Stimulated activated CD8-positive, alpha-beta memory T cell treated with anti-CD3 and anti-CD28 coated beads, Interleukin-15, amount 100 ng/mL, for 48 hours (primary cell): ENCODE measurements at places on chromosomes 5 and 9.

DNA sequence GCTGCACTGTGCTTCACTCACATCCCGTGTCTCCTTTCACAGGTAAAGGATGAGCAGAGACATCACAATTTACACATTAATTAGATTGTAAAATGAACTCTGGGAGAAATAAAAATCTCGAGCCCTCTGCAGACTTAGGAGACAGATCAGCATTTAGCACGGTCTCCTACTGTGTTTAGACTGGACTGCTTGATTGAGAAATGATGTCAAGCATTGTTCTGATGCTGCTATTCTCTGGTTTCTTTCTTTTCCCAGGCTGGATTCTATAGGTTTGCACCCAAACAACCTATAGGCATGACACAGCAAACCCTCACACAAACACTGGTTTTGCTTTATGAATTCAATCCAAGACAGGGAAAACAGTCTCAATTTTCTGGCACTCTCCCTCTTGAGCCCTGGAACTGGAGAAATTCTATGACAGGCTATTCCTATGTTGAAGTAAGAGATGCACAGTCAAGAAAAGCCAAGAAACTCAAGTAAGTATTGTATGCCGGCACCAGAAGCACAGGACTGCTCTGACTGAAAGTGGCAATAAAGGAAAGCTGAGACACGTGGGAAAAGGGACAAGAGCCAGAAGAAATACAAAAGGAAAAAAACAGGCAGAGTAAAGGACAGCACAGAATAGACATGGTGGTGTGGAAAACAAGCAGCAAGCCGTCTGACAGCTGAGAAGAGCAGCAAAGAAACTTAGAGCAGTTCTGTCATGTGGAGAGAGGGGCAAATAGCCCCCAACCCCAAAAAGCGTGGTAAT lies 24.8 kb upstream of the ERAP2 start:
- no peak for DNase-seq

- no peak for DNase-seq
Measured at GRCh38 chr9:8186560-8186959, 387.0 kb upstream of the DMAC1 start.

DNA sequence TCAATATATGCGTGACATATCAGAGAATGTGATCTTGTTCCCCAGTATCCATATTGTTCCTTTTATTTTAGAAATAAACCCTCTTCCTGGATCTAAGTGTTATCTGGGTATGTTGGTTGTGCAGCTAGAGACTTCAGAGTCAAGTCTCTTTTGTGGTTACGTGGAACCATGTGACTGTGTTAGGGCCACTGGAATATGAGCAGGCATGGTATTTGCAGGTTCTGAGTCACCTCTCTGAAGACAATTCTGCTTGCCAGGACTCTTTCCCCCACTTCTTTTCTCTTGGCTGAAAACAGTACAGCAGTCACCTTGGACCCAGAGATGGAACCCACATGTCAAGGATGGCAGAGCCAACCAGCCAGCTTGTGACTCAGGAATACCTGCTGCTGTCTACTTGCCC lies 59.7 kb downstream of the ATP10B start:
- DNase-seq: no peak

DNA sequence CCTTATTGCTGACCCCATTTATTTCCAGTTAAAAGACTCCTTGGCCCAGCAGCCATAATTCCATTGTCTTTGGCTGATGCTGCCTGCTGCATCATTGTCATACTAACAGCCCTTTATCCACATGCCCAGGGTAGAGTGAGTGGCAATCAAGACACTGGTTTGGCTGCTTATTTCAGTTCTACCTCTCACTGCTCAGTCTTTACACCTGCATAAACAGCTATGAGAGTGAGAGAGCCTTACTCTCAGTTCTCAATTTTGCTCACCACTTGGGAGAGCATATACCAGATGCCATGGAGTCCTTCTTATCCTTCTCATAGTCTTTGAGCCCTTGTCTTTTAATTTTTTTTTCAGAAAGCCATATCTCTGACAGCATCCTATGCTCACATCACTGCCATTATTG lies 596.9 kb upstream of the CYLC2 start:
- DNase-seq: no peak

DNA sequence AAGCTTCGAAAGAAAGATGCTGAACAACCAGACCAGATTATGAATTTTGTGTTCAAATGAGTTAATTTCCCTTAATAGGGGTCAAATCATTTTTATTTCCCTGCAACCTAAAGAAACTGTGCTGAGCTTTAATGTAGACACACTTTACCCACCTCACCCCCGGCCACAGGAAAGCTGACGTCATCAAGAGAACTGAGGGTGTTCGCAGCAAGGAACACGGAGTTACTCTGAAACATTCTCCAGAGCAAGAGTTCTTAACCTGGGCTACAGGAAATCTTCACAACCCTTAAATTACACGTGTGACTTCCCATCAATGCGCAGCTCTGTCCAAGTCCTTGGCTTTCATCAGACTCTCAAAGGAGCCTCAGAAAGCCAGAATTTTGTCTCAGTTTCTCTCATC lies 116.3 kb downstream of the COL23A1 start:
- DNase-seq: no peak

GRCh38 chr9:112326194-112326593 lies 7.2 kb downstream of the PTBP3 start:
- DNase-seq: no peak

GRCh38 chr9:129442803-129443511 lies 177.9 kb downstream of the C9orf50 start:
- DNase-seq: no peak

DNA sequence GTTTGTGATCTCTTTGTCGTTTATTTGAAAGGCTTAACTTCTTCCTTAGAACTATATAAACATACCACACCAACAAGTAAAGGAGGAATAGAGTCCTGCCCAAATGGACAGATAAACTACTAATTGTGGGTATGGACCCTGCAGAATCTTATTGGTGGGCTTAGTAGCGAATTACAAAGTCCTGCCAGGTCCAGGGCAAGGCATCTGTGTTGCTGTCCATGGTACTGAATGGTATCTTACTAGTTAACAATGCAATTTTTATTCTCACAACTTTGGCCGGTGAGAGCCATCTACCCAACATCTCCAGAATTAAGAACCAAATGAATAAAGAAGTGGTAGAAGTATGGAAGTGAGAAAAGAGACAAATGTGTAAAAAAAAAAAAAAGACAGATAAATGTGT lies 1782.4 kb upstream of the WWC1 start:
- no peak for DNase-seq

DNA sequence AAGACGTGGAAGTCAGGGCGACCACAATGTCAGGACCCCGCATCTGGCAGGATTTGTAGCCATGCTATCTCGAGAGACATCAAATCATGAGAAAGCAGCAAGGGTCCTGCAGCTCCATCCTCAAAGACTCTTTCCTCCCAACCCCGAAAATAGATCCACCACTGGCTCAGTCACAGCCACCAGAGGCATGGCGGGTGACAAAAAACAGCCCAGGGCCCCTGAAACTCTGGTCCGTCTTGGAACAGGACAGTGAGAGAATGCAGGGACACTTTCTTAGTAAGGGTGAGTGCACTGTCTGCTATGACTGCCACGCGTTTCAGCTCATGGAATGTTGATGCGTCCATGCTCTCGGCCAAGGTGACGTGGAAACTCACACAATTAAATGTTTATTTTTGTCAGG lies 220.9 kb downstream of the IRX2 start:
- DNase-seq: no peak

- no peak for DNase-seq
Measured at GRCh38 chr5:32551865-32552264, 33.5 kb upstream of the SUB1 start.

DNA sequence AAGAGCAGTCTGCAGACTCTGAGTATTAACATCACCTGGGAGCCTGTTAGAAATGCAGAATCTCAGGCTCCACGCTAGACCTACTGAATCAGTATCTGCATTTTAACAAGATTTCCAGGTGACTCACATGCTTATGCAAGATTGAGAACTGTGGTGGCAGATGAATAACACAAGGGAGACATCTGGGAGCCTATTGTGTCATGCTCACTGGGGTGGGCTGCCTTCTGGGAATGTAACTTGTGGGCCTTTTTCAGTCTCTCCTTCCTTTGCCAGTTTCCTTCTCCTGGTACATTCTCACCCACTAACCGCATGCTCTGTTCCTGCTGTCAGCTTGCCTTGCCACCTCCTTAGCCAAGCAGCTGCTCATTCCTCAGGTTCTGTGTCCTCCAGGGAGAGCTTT lies 176.6 kb upstream of the C9orf72 start:
- DNase-seq: no peak

GRCh38 chr9:14197325-14197858 lies 116.5 kb downstream of the NFIB start:
- no peak for DNase-seq

DNA sequence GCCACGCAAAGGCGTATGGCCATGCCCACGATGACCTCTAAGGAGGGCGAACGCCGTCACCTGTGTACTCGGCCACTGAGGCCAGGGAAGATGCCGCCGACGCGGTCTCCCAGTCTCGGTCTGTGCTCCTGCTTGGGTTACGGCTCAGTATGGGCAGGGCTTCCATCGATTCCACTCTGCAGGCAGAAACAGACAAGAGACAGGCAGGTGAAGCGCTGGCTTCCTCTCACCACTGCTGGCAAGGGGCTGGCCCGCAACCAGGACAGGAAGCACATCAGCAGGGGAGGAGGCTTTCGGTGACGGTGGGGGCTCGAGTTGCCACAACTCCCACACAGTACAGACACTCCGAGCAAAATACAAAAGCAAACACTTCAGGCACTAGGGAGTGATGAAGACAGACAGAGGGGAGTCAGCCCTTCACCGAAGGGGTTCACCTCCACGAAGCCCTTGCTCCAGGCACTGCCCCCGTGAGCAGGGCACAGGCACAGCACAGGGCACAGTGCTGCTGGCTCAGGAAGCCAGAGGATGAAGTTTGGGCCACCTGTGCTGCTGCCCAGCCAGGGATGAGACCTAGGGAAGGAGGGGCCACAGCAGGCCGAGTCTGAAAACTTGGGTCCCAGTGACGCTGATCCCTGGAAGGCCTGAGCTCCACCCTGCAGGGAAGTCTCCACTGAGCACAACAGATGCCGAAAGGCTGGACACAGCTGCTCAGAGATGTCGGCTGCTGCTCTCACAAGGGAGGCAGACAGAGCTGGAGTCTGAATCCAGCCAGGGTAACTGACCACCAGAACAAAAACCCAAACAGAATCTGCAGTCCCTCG lies 91.3 kb downstream of the CAMSAP1 start:
- peak; percentile 11 for DNase-seq

- DNase-seq: no peak
Measured at GRCh38 chr5:67577424-67577823, 380.8 kb upstream of the CD180 start.

GRCh38 chr5:139312075-139312474 lies 18.5 kb downstream of the MATR3 start:
- no peak for DNase-seq

DNA sequence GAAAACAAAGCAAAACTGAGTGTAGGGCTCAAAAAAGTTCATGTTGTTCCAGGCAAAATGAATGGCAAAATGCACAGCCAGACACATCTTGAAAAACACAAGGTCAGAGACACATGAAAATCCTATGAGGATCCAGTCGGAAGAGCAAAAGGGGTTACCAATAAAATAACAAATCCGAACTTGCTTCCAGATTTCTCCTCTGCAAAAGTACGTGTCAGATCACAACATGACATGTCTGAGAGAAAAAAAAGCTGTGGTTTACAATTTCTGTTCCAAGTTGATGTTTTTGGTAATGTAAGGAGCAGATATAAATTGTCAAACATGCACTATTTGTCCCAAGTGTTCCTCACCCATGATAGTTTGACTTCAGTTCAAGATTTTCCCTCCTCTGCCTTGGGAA lies 15.9 kb upstream of the ADAMTS16 start:
- DNase-seq: no peak

DNA sequence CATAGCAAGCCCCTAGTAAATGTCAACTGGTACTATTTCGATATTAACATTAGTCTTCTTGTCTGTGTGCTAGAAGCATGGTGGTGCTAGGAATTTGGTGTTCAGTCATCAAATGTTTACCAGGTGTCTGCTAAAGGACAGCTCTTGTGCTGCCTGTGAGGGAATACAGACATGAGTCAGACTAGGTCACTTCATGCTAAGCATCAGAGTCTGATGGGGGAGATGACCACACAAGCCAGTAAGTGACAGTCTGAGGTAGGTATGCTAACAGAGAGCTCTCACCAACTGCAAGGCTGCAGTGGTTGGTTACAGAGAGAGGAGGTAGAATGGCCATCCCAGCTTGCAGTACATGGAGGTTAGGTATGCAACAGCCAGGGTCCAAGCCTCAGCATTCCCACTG lies 320.9 kb downstream of the CDK5RAP2 start:
- no peak for DNase-seq

- no peak for DNase-seq
Measured at GRCh38 chr5:58759745-58760144, 176.9 kb downstream of the RAB3C start.

- DNase-seq: no peak
Measured at GRCh38 chr5:169914766-169915165, 65.5 kb downstream of the INSYN2B start.

- DNase-seq: no peak
Measured at GRCh38 chr9:71690689-71691435, 77.5 kb downstream of the CEMIP2 start.

DNA sequence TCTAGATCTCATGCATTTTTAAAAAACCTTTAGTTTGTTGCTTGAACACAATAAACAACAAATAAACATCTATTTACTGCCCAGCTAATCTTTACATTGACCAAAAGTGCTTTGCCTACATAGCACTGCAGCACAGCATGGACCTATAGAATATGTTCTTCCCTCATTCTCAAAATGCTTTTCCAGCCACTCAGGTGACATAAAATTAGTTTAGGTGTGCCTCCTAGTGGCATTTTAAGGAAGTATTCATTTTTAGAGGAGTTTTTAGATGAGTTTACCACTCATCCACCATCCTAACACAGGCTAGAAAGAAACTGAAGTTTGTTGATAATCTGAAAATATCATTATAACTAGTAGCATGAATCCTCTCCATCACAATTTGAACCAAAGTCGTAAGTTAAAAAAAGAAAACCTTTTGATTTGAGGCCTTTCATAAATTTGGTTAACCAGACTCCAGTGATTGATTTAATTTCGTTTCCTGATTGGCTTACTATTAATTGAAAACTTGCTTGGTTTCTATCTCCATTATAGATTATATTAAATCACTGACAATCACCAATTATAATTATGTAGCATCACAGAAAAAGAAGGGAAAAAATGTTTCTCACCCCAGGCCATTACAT lies 12.6 kb downstream of the PLGRKT start:
- no peak for DNase-seq

- DNase-seq: no peak
Measured at GRCh38 chr5:123186771-123187170, 97.7 kb downstream of the PRDM6 start.

DNA sequence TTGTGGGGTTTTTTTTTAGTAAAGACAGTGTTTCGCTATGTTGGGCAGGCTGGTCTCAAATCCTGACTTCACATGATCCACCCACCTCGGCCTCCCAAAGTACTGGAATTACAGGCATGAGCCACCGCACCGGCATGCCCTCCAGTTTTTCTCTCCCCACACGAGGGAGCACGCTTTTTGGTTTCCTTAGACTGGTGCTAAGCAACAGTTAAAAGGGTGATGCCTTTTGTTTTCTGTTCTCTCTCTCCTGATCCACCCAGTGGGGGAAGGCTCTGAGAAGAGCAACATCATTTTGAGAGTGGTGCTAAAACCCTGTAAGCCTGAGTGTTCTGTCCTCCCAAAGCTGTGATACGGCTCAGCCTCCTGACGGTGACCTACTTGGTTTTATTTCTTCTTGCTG lies 146.6 kb downstream of the MAN2A1 start:
- no peak for DNase-seq
